ENCODE measurements at places on chromosomes 16 and 17.

GRCh38 chr16:17372386-17372785 lies 98.4 kb downstream of the XYLT1 start:
- no peak for DNase-seq

GRCh38 chr16:88494335-88495154 lies 41.5 kb downstream of the ZFPM1 start:
- DNase-seq = no peak

DNA sequence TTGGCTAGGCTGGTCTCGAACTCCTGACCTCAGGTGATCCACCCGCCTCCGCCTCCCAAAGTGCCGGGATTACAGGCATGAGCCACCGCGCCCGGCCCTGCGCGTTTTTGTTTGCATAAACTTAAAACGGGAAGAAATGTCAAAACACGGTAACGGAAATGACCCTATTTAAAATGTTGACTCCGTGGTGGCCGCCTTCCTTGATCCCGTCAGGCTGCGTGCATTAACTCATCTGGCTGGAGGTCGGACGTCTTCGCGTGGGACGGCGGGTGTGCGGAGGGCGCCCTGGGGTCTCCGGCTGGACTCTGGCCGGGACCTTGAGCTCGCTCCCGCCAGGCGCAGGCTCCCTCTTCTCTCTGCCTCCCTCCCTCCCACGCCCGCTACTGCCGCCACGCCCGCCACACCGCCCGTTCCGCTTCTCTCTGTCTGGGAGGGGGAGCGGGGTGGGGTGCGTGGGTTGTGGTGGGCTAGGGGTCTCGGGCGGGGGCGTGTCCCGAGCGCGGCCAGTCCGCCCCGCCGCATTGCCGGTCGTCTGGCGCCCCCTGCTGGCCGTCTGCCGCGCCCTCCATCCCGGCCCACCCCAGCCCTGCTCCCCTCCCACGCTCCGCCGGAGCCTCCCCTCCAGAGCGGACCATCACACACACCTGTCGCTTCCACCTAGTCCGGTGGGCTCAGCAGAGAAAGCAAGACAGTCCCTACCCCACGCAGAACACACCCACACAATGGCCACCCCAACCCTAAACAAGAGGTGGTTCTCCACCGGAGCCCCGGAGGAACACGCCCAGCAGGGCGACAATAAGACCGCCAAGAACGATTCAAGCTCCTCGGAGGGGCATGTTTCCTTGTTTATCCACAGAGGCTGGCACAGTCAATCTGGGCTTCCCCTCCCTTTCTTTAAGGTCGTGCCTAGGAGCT lies 1.2 kb upstream of the CCDC42 start:
- DNase-seq = no peak

DNA sequence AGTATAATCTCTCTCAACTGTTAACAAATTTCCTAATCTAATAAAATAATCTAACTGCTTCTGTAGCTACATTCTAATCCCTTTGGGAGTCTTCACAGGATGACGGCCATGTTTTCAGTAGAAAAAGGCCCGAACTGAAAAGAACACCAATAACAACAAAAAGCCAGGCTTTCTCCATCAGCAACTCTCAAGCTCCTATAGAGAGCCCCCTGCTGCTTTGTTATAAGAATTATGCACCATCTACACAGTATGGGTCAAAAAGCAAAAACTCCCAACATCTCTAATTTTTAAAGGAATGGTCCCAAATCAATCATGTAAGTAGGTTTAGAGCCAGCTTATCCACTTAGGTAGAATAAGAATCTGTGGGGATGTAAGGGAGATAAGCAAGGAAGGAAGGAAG lies 163.6 kb upstream of the C17orf78 start:
- DNase-seq = no peak

GRCh38 chr16:56356276-56357240 lies 68.8 kb downstream of the AMFR start:
- peak; percentile 48 for DNase-seq

GRCh38 chr17:66687570-66688284 lies 147.2 kb upstream of the CACNG5 start:
- no peak for DNase-seq
